NT2/D1 (cell line): ENCODE measurements at places on chromosomes 3 and 15.

GRCh38 chr3:100708644-100708988, 678 bp upstream of the TFG start:
- no peak for DNase-seq

GRCh38 chr3:57777774-57778173, 21.7 kb downstream of the SLMAP start:
- no peak for DNase-seq

DNA sequence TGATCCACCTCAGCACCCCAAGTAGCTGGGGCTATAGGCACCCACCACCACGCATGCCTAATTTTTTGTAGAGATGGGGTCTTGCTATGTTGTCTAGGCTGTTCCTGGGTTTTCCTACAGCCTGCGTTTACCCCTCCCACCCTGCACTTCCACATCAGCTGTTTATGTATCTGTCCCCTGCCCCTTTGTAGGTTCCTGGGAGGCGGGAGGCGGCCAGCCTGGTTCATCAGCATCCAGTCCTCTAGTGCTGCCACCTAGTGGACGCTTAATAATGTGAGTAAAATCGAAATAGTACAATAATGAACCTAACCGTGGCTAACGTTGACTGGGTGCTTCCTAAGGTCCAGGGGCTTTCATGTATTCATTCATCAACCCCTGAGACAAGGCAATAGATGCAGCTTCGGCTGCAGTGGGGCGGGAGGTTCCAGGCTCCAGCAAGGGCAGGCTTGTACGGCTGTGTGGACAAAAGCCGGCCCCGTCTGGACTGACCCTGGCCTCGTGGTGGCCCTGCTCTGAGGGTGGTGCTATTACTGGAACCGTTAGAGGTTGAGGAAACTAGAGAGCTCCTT, 1.2 kb upstream of the LCTL start:
- peak; percentile 81 for DNase-seq

DNA sequence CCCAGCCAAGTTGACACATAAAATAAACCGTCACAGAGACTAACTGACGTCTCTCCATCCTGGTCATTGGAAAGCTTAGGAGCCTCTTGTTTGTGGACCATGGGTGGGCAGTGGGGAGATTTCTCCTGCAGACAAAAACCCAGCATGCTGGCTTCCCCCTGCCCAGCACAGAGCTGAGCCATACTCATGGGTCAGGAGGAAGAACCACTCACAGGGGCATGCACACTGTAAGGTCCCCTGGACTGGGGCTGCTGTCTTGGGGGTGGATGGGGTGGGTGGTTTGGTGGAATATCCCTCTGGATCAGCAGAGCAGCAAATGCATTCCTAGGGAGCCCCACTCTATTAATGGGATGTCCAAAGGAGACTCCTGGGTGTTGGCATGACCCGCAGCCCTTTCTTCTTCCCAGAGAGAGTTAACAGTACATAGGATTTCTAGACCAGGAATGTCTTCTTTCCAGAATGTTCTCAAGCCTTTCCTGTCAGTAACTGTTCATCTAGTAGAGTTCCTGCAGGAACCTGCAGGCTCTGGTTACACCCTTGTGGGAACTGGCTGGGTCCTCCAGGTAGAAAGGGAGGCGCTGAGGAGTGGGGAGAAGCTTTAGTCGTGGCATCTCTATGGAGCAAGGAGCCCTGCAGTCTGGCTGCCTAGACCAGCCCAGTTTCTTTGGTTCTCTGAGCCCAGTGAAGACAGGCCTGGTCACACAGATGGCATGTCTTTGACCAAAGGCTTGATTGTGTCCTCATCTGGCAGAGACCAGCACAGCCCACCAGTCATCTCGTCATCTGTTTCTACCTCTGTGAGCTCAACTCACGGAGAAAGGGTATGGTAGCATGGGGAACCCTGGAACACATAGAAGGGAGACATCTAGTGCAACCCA, 73.4 kb upstream of the PRR23C start:
- no peak for DNase-seq

DNA sequence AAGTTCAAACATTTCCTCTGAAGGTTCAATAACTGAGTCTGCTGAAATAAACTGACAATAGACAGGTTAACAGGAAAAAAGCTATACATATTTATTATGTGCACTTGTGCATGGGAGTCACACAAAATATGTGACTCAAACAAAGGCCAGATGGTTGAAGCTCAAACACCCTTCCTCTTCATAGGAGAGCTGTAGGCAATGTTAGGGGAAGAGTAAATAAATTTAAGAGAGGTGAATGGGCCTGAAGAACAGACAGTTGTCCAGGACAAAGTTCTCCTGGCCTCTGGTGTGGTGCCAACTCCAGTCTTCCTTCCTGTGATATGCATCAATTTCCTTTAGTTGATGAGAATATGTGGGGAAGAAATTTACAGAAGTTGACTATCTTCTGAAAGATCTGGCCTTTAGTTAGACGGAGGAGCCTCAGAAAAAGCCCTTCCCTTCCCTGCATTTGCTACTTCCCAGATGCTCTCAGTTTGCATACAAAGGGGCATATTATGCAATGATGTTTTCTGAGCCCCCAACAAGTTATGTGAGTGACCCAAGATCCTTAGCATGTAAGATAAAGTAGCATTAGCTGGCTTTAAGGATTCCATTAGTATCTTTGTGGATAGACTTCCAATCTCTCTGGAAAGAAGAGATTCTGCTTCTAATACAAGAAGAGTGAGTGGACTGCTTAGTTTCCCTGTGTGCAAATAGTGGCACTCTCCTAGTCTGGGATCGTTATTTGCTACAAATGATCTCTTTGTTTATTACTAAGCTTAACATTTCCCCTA, 96.4 kb upstream of the IGSF10 start:
- DNase-seq: no peak

GRCh38 chr3:186772701-186773417, 10.5 kb upstream of the EIF4A2 start:
- DNase-seq: no peak

DNA sequence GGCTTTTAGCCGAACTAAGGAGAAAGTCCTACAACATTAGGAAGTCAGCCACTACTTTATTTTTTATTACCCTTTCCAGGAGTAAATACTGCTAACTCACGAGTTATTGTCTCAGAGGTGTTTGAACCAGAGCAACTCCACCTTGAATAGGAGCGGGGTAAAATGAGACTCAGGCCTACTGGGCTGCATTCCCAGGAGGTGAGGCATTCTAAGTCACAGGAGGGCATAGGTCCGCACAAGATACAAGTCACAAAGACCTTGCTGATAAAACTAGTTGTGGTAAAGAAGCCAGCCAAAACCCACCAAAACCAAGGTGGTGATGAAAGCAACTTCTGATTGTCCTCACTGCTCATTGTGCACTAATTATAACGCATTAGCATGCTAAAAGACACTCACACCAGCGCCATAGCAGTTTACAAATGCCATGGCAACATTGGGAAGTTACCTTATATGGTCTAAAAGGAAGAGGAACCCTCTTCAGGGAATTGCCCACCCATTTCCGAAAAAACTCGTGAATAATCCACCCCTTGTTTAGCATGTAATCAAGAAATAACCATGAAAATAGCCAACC, 555.9 kb downstream of the IGSF11 start:
- peak; percentile 68 for DNase-seq

DNA sequence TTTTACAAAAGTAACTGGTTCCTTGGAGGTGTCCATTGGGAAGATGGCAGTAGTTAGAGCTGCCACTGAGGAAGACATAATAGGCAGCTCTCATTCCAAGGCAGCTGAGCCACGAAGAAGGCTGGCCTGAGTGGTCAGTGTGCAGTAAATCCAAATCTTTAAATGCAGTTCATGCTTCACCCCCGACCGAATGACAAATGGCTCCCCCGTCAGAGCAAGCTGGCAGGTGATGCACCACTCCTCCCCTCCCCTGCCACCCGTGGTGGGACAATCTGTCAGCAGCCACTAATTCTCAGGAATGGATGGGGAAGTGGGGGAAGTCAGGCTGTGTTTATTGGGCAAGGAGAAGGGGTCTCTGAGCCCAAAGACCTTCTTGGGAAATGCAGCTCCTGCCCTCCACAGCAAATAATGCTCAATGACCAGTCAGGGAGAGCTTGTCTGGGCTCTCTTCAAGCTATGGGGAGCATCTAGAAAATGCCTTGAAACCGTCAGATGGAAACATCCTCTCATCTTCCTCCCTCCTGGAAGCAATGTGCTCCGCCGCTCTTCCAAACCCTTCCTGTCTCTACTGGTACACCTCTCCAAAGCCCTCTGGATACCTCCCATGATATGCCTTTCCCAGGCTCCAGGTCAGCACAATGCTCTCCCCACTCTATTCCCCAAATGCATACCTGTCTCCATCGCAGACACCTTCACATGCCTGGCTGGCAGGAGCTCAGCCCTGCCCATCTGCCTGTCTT, 65.4 kb downstream of the LIPC start:
- DNase-seq: no peak

DNA sequence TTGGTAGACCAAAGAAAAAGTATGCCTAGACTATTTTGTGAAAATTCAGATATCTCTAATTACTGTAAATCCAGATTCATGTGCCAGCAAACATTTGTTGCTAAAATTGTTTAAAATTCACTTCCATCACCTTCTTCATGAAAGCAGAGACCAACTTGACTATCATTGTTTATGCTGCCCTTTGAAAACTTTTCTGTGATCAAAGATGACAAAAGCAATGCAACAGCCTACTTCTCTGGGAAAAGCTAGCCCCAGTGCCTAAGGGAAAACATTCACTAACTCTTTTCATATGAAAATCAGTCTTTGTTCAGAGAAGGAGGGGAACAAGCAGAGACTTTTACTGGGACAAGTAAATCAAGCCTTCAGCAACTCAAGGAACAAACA, 178.0 kb upstream of the P2RY1 start:
- peak; percentile 73 for DNase-seq

GRCh38 chr3:177948716-177949425, 587.4 kb upstream of the KCNMB2 start:
- DNase-seq: no peak

GRCh38 chr3:4818986-4819693, 160.1 kb upstream of the BHLHE40 start:
- no peak for DNase-seq
